ENCODE measurements at places on chromosomes 11 and 22. TPM values are rescaled to one million over a fixed set of nuclear protein-coding genes. Genes with fewer than 3 reads are reported as not detected.

DNA sequence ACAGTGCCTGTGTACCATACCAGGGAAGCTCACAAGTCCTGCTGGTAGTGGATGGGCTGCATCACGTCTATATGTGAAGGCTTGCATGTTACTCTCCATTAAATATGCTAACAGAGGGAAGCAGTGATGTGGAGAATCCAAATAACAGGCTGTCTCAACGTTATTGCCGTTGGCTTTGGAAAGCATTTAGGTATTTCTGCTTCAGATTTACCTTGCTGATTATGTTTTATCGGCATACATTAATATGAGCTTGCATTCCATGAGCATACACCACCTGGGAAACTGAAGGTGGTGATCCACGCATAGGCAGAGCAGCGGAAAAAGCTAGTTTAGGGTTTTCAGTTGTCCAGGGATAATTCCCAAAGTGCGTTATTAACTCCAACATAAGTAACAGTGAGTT is 175.0 kb downstream of the GRIK4 start:
- no peak overlapping the region for H3K4me3 ChIP-seq
- H3K4me1 ChIP-seq, result no peaks in the 10 kb centered on the region
- DNase-seq, result no peak
- H3K27ac ChIP-seq, result no peak overlapping the region
- no peaks in the 10 kb centered on the region for H3K36me3 ChIP-seq

DNA sequence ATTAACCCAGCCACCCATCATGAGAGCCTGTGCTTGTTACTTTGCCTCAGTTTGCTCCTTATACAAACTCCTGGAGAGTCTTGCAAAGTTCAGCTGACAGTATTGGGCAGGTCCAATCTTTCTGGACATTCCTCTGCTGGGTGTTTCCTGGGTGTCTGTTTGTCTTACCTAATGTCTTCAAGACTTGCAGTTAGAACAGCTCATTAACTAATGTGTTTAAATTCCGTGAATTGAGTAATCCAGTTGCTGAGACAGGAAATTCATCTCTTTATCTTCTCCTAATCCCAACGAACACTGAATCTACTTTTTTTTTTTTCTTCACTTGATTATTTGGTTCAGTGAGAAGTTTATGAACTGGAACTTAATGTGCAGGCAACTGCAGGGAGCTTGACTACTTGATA is 20.6 kb downstream of the BCO2 start:
- no peak overlapping the region for H3K4me3 ChIP-seq
- no peaks in the 10 kb centered on the region for H3K27me3 ChIP-seq
- H3K36me3 ChIP-seq, result no peaks in the 10 kb centered on the region
- H3K4me1 ChIP-seq, result no peaks in the 10 kb centered on the region
- no peak overlapping the region for H3K27ac ChIP-seq

GRCh38 chr22:16956290-16956689 is 51.7 kb downstream of the GAB4 start:
- H3K4me3 ChIP-seq, result no peak overlapping the region
- H3K4me1 ChIP-seq, result no peaks in the 10 kb centered on the region
- no peaks in the 10 kb centered on the region for H3K27me3 ChIP-seq
- DNase-seq, result no peak
- no peaks in the 10 kb centered on the region for H3K36me3 ChIP-seq

DNA sequence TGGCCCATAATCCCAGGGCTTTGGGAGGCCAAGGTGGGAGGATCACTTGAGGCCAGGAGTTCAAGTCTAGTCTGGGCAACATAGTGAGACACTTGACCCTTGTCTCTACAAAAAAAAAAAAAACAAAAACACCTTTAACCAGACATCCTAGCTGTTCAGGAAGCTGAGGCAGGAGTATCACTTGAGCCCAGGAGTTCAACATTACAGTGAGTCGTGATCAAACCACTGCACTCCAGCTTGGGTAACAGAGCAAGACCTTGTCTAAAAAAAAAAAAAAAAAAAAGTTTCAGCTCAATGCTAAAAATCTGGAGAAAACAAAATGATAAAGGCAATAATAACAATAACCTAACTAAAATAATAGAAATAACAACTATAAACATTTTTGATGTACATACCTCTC is 22.6 kb upstream of the APLP2 start:
- no peaks in the 10 kb centered on the region for H3K36me3 ChIP-seq
- no peak overlapping the region for H3K27ac ChIP-seq
- H3K4me3 ChIP-seq, result no peak overlapping the region
- H3K4me1 ChIP-seq, result peaks cover 4% of the 10 kb centered on the region

Gene THYN1
- total RNA-seq, result 30.1 TPM

Gene LUZP2
- total RNA-seq, result not detected

Gene C11orf65
- total RNA-seq, result 3.3 TPM

Gene OR4D10
- total RNA-seq, result not detected

Gene CBL
- 25.1 TPM for total RNA-seq
